ENCODE measurements at places on chromosomes 2 and 18.

- DNase-seq: no peak
Observed at GRCh38 chr2:51299370-51299769, 267.4 kb upstream of the NRXN1 start.

GRCh38 chr2:39203382-39203781 is 40.4 kb downstream of the CDKL4 start:
- DNase-seq: no peak

- no peak for DNase-seq
Observed at GRCh38 chr2:212361174-212361756, 177.3 kb downstream of the ERBB4 start.

- no peak for DNase-seq
Observed at GRCh38 chr2:176813621-176814049, 399.0 kb upstream of the HNRNPA3 start.

DNA sequence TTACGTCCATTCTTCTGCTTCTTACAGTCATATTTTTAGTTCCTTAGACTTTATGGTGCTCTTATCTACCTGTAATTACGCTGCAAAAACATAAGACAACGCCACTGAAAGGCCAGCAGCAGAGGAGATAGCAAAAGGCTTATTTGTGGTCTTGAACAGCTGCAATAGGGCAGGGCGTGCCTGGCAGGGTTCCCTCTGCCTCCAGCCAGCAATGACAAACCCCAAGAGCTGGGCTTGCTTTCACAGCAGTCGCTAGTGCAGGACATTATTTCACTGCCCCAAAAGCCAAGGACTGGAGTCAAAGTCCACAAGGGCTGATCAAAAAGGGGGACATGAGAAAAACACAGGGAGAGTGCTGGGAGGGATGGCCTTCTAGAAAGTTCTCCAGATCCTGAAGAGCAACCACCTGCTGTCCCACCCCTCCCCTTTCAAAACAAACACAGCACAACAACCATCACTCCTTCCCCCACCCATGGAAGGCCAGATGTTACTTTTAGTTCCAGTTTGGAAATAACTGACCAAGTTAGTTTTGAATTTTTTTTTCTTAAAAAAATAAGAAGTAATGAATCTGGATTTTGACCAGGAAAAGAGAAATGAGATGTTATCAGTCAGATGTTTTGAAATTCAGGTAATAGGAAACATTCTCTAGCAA is 127.8 kb downstream of the RBMS1 start:
- DNase-seq: no peak

- no peak for DNase-seq
Observed at GRCh38 chr2:41910126-41910525, 137.7 kb upstream of the PKDCC start.

DNA sequence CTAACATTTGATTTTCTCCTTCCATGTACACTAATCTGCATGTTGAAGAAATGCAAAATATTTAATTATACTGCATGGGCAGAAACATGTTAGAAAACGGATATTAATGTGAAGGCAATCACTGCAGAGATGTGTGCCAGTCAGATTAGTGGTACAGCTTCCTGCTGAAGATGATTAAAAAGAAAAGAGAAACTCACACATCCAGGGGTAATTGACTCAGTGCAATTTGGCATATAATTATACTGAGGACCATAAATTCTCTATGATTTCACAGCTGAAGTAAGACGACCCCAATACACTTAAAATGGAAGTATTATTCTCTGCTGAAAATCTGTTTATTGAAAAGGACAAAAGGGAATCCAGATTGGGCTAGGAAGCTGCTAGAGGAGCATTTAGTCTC is 243.4 kb downstream of the TGIF1 start:
- no peak for DNase-seq

DNA sequence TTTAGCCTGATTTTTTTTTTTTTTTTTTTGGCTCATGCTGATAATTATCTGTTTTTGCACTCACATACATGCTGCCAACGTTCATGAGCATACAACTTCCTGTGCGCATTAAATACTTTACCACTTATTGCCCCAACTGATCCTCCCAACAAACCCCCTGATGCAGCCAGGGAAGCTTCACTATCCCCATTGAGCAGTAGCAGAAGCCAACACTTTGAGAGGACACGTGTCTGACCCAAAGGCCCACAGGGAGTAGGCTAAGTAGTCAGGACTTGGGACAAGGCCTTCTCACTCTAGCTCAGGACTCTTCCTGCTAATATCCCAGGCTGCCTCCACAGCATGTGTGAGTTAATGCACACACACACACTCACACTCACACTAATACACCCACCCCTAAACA is 36.2 kb upstream of the MAT2A start:
- DNase-seq: no peak

- no peak for DNase-seq
Observed at GRCh38 chr2:119910566-119910965, 102.3 kb upstream of the EPB41L5 start.

GRCh38 chr2:233563663-233564430 is 2.7 kb downstream of the USP40 start:
- no peak for DNase-seq

DNA sequence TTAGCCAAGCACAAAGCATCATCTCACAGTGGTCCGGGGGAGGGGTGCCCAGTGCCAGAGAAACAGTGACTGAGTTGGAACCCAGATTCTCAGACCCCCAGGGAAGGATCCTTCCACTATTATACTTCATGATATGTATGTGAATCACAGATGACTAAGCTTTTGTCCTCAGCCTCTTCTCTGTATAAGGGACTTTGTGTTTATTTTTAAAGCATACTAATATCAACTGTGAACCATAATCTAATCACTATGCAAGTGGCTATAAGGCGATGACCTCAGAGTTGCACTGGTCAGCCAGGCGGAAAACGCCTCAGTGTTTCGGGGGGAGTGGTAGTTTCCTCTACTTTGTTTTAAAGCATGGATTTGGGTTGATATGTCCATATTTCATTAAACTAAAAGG is 160.4 kb upstream of the TMEM200C start:
- DNase-seq: no peak

GRCh38 chr2:169272010-169272409 is 90.3 kb downstream of the LRP2 start:
- DNase-seq: no peak

GRCh38 chr2:229856413-229856812 is 65.4 kb downstream of the TRIP12 start:
- no peak for DNase-seq

GRCh38 chr18:22678486-22678885 is 254.6 kb upstream of the RBBP8 start:
- no peak for DNase-seq

DNA sequence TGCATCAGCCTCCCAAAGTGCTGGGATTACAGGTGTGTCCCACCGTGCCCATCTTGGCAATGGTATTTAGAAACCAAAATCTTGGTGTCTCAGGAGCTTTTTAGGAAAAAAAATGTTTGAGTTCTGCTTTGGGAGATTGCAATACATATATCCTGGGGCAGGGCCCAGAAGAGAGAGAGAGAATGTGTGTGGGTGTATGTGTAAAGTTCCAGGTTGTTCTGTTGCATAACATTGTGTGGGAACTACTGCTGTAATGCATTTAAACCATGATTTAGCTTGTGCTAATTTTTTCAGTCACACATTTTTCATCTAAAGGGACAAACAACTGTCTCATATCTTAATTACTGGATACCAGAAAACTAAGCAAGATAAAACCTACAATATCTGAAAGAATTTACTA is 70.8 kb upstream of the NABP1 start:
- DNase-seq: no peak

DNA sequence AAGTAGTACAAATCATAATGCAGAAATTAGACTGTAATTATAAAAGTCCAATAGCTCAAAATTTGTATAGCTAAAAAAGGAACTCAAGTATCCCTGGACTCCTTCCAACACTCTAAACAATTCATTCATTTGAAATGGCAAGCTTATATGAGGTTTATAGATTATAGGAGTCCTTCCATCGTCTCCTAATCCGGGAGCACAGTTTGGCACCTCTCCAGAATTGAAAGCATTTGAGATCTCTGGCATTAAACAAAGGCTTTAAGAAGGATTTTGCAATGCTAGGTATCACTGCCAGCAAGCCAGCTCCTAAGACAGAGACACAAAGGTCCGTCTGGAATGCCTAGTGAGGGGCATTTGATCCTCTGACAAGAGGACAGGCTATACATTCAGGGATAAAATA is 90.9 kb downstream of the ACVR1 start:
- DNase-seq: peak; percentile 53

DNA sequence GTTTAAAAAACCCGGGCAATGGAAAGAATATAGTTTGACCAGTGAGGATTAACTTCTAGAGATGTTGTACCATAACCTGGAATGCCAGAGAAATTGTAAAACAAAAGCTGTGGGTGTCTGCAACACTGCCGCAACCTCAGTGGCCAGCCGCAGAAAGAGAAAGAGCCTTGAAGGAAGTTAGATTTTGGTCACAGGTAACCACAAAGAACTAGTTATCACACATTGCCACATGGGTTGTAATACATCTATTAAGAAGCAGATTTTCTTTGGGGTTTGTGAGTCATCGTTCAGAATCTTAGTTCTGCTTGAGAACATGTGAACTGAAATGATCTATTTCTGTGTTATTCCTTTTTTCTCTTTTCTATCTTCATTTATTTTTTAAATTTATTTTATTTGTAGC is 222.9 kb upstream of the AGAP1 start:
- DNase-seq: no peak

- no peak for DNase-seq
Observed at GRCh38 chr18:66136039-66136438, 385.2 kb downstream of the CDH7 start.

GRCh38 chr18:31244771-31245394 is 73.1 kb upstream of the DSG1 start:
- no peak for DNase-seq

DNA sequence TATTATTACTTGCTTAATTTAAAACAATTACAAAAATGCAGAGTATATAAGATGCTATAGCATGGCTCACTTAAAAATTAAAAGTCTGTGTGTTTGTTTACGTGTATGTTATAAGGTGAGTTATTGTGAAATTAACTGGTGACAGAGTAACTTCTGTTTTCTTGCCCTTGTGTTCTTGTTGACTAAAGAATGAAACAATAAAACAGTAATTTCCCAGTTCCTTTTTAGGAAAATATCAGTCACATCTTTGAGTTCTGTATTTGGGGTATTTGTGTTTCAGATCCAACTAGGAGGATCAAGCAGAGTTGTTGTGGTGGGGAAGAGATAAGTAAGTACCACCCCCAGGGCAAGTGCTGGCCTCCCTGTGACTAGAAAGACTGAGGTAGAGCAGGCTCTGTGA is 143.6 kb downstream of the CCDC148 start:
- DNase-seq: no peak

DNA sequence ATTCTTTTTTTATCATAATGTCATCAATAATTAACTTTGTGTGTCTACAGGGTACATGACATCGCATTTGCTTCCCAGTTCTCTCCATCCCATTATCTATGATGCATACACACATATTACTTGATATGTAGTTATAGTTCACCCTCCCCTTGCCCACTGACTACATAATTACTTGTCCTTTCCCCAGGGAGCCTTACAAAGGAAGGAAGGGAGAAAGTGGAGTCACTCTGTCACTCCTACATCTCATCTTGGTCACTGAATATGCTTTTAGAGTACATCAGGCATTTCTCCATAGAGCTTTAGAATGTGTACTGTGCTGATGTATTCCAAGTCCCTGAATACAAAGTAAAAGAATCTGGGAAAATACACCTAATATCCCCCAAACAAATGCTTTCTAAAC is 6.0 kb upstream of the DTNA start:
- DNase-seq: no peak

DNA sequence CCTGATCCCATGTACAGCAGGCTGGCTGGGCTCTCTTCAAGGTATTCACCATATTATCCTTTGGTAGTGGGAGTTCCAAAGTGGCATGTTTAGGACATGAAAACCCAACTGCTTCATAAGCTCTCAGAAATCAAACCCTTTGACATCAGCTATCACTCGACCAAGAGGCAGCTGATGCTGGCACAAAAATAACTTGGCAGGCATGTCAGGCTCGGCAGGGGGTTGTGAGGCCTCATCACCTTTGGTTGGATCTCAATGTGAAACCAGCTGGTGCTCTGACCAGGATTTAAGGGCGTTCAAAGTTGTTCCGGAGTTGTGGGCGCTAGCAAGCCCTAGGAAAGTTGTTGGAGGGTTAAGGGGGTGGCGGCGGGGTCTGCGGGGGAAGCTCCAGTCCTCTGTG is 171.9 kb downstream of the FHOD3 start:
- no peak for DNase-seq

DNA sequence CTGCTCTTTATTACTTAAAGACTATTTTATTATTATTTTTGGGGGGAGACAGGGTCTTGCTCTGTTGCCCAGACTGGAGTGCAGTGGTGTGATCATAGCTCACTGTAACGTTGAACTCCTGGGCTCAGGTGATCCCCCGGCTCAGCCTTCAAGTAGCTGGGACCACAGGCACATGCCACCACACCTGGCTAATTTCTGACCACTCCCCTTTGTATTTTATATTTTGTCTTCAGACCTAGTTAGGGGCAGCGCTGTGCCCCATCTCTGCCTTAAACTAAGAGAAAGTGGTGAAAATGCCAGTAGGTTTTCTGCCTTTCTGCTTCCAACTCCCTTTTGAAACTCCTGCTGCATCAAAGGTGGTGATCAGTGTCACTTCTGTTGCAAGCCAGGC is 82.5 kb downstream of the LPIN1 start:
- no peak for DNase-seq

DNA sequence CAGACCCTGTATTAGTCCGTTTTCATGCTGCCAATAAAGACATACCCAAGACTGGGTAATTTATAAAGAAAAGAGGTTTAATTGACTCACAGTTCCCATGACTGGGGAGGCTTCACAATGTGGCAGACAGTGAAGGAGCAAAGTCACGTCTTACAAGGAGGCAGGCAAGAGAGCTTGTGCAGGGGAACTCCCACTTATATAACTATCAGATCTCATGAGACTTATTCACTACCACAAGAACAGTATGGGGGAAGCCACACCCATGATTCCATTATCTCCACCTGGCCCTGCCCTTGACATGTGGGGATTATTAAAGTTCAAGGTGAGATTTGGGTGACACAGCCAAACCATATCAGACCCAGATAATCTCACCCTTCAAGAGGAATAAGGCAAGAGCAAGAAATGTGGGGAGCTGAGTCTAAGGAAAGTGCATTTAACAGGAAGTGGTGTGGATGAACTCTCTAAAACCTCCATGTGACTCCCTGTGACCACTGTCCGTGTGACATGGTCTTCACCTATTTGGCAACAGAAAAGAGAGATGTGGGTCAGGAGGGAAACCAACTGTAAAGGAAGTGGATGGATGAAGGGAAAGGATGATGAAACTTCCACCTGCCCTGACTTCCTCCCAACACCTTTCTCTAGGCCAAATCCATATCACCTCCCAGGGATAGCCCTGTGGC is 110.6 kb downstream of the ATL2 start:
- no peak for DNase-seq
